ENCODE measurements at places on chromosomes 6 and 20.

DNA sequence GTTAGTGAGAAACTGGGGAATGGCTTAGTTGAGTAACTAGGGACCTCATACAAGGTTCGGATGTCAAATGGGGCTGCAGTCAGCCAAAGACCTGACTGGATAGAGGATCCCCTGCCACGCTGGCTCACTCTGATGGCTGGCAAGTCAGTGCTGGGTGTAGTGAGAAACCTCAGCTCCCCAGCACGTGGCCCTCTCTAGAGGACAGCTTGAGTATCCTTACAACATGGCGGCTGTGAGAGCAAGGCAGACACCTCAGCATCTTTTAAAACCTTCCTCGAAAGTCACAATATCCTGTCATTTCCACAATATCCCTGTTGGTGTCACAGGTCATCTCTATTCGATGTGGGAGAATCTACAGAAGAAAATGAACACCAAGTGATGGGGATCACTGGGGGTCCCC, 26.7 kb upstream of the IPCEF1 start:
- no peak for DNase-seq

DNA sequence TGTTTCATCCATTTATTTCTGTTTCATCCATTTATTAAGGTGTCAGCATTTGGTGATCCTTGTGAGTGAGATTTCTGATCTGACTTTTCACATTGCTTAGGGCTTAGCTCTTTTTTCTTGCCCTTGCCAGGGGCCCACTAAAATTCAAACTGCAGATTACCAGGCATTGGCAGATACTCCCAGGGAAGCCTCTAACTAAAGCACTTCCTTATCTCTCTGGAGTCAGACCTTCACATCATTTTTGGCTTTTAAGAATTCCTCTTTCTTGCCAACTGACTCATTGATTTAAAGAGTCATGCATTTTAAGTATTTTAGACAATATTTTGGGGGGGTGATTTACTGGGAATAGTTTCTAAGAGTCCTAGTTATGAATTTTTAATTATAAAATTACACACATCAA, 2.6 kb upstream of the WFDC8 start:
- DNase-seq, result no peak

DNA sequence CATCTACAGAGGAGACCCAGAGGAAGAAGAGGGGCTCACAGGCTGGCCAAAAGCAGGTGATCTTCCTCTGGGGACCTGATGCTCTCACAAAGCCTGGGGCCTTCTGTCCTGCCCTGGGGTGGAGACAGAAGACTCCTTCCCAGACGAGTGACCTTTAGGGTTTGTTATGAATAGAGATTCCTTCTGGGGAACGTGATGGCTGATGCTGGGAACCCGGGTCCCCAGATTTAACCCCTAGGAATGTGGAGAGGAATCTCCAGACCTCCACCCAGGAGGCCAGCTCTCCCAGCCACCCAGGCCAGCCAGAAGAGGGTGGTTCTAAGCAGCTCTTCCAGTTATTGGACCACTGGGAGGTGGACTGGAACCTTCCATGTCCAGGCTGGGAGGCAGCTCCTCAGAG, 16.8 kb upstream of the CCN5 start:
- DNase-seq, result no peak

GRCh38 chr6:157169656-157170055, 153.7 kb downstream of the TMEM242 start:
- no peak for DNase-seq

- DNase-seq, result peak; percentile 76
These were observed 44.8 kb downstream of the TCP11 start for GRCh38 chr6:35096129-35096862.

GRCh38 chr20:40319741-40320516, 369.1 kb downstream of the MAFB start:
- DNase-seq, result no peak

DNA sequence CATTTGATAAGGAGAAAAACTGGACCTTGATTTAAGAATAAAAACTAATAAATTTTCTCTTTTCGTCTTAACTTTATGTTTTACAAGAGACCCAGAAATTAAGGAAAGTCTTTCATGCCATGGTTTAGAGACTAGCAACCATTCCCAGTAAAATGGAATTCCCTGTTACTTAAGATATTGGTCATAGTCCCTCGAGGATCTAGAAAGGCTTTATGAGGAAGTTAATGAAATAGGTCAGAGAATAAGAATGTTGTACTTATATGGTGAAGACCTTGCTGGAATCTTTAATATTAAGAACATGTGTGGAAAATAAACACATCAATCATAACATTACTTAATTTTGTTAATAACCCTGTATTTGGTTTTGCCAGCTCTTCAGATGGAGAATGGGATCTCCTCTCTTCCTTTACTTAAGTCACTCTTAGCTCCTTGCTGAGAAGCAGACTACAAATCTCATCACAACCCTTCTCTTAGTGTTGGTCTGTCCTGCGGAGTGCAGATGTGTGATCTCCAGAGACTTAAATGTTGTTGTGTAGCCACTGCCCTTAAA, 382.9 kb downstream of the QKI start:
- DNase-seq, result no peak

GRCh38 chr20:20017844-20018185, 653 bp downstream of the NAA20 start:
- DNase-seq, result peak; percentile 32

- DNase-seq, result no peak
These were observed 8.4 kb upstream of the ZBTB24 start for GRCh38 chr6:109491207-109491938.

GRCh38 chr6:139198529-139199288, 63.8 kb downstream of the HECA start:
- no peak for DNase-seq

GRCh38 chr6:153503810-153504209, 372.7 kb upstream of the RGS17 start:
- peak; percentile 38 for DNase-seq
